ENCODE measurements at places on chromosomes 7 and 10. TPM values are rescaled to one million over a fixed set of nuclear protein-coding genes. Genes with fewer than 3 reads are reported as not detected.

DNA sequence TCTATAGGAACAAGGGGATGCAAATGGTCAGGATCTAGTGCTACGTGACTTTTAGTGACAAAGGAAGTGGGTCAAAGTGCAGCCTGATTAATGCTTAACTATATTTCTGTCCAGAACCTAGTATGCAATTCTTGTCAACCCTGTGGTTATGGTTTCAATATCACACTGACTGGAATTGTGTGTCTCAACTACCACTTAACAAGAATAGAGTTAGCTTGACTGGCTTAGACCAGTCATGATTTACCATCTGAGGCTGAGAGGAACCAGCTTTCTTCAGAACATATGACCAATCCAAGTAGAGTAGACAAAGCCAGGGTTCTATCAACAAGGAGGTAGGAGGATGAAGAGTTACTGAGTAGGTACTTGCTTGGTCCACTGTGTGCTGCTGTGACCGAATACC, 54.4 kb downstream of the MYPN start:
- DNase-seq: no peak

- no peak for DNase-seq
These were observed 108.9 kb upstream of the LYZL2 start for GRCh38 chr10:30738416-30738815.

DNA sequence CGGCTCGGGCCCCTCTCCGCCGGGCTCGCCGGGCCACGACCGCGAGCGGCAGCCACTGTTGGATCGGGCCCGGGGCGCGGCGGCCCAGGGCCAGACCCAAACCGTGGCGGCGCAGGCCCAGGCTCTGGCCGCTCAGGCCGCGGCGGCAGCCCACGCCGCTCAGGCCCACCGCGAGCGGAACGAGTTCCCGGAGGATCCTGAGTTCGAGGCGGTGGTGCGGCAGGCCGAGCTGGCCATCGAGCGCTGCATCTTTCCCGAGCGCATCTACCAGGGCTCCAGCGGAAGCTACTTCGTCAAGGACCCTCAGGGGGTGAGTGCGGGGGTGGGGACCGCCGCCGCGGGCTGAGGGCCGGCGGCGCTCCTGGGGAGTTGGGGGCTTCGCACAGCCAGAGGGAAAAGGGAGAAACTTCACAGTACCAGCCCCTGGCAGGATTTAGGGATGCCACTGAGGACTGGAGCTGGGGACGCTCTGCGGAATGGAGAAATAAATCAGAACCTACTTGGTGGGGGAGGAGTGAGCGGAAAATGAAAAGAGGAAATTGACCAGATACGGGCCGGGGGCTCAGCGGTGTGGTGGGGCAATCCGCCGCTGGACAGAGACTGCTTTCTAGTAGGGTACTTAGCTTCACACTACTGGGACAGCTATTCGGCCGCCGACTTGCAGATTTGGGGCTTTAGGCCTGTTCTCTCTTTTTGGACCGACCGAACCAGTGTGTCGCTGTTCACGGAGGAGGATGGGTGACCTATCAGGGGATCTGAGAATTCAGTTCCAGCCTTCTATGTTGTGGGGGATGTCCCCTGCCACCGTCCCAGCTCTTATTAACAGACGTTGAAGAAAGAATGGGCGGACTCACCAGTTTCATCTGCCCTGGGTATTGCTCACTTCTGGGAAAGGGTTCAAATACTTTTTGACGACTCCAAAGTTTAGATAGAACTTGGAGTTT, 669 bp downstream of the PI4K2A start:
- DNase-seq: peak; percentile 67

DNA sequence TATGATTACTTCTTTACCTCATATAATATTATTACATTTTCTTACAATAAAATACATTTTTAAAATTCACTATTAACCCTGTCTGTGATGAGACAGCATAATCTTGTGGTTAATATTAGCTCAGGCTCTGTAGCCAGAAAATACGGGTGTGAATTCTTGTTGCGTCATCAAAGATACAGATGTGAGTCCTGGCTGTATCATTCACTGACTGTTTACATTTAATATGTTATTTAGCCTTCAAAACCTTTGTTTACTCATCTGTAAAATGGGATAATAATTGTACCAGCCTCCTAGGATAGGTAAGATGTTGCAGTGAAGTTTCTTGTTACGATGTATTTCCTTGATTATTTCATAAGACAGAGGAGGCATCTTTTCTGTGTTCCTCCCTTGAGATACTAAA, 184.7 kb upstream of the PRPS1L1 start:
- DNase-seq: no peak

- DNase-seq: no peak
These were observed 64.9 kb upstream of the FAM204A start for GRCh38 chr10:118407026-118407425.

DNA sequence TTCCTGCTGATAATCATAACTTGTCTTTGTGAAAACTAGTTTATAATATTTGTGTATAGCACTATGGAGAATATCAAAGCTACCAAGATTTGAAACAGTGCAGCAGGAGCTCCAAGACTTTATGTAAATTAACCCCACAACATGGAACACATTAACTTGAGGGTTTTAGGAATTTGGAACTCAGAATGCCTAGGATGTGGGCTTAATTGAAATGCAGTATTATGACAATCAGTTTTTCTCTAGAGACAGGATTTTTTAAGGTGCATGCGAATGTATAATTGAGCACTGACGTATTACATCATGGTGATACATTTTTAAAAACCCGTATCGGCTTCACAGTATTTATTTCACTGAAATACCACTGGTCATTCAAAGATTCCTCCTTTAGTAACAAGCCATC, 313.1 kb upstream of the DGKB start:
- DNase-seq: no peak

DNA sequence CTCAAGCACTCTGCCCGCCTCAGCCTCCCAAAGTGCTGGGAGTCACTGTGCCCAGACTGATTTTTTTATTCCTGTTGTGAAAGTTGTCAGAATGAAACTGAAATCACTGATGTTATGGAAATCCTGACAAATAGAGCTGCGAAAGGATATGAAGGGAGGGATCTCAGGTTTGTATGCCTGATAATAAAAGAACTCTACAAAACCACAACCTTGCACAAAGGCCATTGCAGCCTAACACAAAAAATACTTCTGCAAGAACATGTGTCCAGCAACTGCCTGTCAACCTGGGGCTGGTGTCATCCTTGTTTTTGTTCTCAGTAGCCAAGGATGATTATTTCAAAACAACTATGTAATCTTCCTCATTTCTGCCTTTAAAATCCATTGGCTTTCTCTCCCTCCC, 126.1 kb downstream of the NEBL start:
- DNase-seq: no peak

- no peak for DNase-seq
These were observed 58.7 kb downstream of the DNAJC1 start for GRCh38 chr10:21944727-21945386.

DNA sequence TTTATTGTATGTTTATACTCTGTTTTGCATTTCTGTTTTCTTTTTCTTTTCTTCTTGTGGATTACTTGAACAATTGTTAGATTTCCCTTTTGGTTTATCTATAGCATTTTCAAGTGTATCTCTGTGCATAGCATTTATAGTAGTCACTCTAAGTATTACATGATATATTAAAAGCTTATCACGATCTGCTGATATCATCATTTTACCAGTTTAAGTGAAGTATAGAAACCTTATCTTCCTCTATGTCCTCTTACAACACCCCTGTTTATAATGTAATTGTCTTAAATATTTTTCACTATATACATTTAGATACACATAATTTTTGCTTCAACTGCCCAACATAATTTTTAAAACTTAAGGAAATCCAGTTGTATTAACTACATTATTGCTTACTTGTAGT, 513.9 kb upstream of the CELF2 start:
- DNase-seq: no peak

GRCh38 chr10:128780156-128780761, 654.0 kb upstream of the MKI67 start:
- no peak for DNase-seq

NAT16 gene
- not detected for total RNA-seq

AGAP3 gene
- 157 TPM for total RNA-seq

RPEL1 gene
- total RNA-seq: 0.30 TPM

EPHB6 gene
- 12.2 TPM for total RNA-seq

WNT8B gene
- total RNA-seq: 0.18 TPM

GIMAP2 gene
- total RNA-seq: 46.9 TPM

All from lower lobe of right lung (tissue), 2 donors.